ENCODE measurements at places on chromosomes 13 and 19. TPM values are rescaled to one million over a fixed set of nuclear protein-coding genes. Genes with fewer than 3 reads are reported as not detected.

Gene SOX21
- 0.49 TPM for total RNA-seq

Gene KLK14
- 0.68 TPM for total RNA-seq

Gene MLNR
- total RNA-seq = 0.76 TPM

Gene SCGB2B2
- total RNA-seq = not detected

Gene NMRK2
- total RNA-seq = not detected

Gene SKA3
- total RNA-seq = 14.6 TPM

Gene ADGRE3
- not detected for total RNA-seq

Measured in A549 treated with ZK216348 at 1 μM for 4 hours (cell line).